NCI-H82 (cell line): ENCODE measurements at places on chromosomes 2 and 18.

- no peak for DNase-seq
Measured at GRCh38 chr2:177232098-177232704, 19.6 kb downstream of the HNRNPA3 start.

GRCh38 chr2:120346667-120347358 is 877 bp downstream of the INHBB start:
- DNase-seq: no peak

DNA sequence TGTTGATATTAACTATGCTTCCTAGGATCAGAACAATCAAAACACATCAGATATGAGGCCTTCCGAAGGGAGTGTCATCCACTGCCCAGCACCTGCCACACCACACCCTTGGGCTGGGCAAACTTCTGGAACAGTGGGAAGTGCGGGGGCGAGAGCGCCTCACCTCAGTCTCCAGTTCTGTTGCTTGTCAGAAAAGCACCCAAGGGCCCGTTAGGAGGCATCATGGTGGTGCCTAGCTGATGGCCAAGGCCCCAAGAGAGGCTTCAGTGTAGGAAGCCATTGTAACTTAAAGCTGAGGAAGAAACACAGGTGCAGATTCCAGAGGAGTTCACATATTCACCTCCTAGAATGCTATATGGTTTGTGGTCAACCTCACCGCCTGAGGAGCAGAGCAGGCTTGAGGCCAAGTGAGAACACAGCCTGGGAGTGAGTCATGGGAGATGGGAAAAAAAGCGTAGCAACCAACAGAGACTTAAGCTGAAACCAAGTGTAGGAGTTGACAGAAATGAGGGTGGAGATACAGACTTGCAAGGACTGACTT is 85.1 kb upstream of the ATL2 start:
- DNase-seq: no peak

DNA sequence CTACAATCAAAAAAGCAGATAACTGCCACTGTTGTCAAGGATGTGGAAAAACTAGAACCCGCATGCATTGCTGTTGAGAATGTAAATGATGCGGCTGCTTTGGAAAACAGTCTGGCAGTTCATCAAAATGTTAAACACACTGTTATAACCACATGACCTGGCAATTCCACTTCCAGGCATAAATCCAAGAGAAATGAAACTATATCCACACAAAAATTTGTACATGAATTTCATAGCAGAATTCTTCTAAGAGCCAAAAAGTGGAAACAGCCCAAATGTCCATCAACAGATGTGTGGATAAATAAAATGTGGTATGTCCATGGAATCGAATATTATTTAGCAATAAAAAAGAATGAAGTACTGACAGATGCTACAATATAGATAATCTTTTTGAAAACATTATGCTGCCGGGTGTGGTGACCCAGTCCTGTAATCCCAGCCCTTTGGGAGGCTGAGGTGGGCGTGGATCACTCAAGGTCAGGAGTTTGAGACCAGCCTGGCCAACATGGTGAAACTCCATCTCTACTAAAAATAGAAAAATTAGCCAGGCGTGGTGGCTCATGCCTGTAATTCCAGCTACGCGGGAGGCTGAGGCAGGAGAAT is 32.0 kb downstream of the ERCC3 start:
- no peak for DNase-seq

- DNase-seq: no peak
Measured at GRCh38 chr2:147438882-147439281, 405.9 kb upstream of the ACVR2A start.

GRCh38 chr18:29004921-29005320 is 828.0 kb upstream of the CDH2 start:
- DNase-seq: peak; percentile 32

GRCh38 chr2:39409697-39410389 is 27.2 kb downstream of the MAP4K3 start:
- DNase-seq: no peak

GRCh38 chr2:71746946-71747501 is 293.7 kb downstream of the DYSF start:
- no peak for DNase-seq

DNA sequence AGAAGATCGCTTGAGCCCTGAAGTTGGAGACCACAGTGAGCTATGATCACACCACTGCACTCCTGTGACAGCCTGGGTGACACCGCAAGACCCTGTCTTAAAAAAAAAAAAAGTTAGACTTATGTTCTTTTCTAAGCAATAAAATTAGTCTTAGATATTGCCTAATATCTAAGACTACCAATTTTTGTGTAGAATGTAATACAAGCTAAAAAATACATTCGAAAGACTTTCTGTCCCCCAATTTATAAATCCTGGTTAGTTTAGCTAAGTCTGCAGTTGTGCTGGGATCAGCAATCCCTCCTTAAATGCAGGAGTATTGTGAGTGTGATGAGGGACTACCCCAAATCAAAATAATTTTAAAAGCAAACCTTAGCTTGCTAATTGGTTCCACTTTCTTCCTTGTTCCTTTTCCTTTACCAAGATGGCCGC is 358 bp upstream of the STAMBP start:
- DNase-seq: no peak

DNA sequence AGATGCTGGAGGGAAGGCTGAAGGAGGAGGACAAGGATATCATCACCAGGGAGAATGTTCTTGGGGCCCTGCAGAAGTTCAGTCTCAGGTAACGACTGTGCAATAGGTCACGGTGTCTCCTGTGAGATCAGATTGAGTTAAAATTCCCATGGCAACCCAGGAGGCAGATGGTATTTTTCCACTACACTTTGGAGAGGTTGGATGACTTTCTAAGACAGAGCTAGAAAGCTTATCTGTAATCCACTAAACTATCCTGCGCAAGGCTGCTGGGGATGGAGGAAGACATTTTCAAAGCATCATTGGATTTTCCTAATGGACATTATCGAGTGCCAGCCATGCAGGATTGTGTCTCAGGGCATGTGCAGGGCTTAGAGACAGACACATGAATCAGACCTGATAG is 74.6 kb downstream of the ARMC9 start:
- peak; percentile 9 for DNase-seq

DNA sequence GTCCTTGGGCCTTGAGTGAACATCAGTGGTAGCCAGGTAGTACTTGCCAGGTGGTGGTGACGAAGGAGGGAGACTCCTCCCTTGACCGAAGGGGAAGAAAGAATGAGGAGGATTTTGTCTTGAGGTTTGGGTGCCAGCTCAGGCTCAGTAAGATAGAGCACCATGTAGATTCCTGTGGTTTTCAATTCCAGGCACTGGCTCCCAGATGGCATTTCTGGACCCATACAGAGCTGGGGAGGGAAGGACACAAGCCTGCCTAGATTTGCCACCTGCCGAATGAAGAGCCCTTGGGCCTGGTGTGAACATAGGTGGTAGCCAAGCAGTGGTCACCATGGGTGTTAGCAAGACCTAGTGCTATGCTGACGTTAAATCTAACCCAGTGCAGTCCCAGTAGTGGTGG is 108.8 kb upstream of the UBE2E3 start:
- DNase-seq: no peak

- no peak for DNase-seq
Measured at GRCh38 chr2:96436416-96436815, 68.7 kb downstream of the NEURL3 start.

DNA sequence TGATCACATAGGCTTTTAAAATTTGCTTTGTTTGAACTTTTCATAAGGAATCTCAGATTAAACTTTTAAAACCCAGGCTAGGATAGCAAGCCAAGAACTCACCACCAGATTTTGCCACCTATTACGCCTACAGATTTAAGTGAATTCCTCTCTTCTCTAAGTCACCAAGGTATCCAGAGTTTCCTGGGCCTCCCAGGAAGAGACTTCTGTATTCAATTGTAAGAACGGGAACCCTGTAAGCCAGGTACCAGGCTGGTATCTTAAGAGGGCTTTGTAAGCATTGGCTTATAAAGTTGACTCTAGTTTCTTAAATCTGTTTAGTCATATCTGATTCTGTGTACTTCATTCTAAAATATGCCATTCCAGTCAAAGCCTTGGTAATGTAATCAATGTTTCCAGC is 285.1 kb downstream of the MBD5 start:
- no peak for DNase-seq

- no peak for DNase-seq
Measured at GRCh38 chr2:222912117-222912516, 51.3 kb downstream of the ACSL3 start.

DNA sequence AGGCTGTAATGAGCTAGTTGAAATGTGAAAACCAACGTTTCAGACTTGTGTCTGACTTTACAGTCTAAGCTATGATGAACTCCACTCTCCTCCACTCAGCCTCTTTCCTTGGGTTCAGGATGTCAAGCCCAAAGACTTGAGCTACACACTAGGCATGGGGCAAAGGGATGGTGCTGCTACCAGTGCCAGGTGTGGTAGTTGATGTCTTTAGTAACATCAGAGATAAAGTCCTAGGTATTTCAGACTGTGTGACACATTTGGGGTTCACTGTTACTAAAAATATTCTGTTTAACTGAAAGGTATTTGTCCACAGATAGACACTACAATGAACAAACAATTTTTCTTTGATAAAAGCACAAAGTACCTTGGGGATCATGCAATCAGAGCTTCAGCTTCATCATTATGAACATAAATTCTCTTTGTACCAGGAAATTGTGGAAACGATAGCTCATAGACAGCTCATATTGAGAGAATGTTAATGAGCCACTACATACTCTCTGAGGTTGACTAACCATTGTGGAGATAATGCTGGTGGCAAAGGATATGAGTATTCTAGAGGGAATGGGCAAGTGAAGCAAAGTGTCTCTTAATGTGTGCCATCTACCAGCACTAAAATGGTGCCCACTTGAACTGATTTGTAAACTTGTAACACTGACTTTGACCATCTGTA is 253.7 kb upstream of the THUMPD2 start:
- DNase-seq: no peak

DNA sequence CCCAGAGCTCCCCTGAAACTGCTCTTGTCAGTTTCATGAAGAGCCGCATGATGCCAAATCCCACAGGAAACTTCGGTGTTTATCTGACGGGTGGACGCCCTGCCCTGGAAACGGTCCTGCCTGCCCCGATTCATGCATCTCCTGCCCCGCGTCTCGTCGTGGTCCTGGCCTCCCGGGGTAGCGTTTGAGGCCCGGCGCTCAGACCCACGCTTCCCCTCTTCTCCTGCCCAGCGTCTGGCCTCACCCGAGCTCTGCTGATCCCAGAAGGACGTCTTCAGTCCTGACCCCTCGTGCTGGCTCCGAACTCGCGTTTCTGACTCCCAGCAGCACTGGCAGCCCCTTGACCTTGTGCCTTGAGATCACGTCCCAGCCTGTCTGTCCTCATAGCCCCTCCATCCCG is 180.5 kb downstream of the TMEM18 start:
- no peak for DNase-seq

DNA sequence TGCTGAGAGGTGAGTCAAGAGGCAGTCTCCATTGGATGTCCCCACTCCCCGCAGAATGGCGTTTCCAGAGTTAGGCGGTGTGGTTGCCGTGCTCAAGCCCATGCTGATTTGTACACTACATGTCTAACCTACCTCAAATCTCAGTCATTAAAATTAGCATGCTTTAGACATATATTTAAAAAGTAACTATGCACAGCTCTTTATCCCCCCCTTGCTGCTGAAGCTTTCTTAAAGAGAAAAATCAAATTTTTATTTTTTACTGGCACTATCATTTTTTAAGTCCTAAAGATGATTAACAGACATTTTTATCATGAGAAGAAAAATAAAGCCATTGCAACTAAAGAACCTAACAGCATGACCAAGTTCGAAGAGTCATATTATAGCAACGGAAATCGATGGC is 42.9 kb downstream of the BOLA3 start:
- no peak for DNase-seq

GRCh38 chr2:169272010-169272409 is 90.3 kb downstream of the LRP2 start:
- DNase-seq: no peak

DNA sequence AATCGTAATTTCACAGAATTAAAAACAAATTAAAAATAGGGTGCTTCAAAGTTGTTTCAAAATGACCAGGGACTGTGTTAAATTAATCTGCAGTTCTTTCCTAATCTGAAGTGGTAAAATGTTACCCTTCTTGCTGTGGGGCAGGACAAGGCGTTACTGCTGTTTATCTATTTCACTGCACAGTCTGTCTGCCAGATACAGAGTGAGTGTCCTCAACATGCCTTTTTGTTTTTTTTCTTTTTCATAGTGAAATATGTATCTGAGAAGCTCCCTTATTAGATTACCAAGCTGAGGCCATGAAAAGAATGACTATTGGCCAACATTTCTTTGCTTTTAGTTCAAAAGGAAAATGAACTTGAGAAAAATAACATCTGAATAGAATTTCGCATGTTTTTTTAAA is 38.0 kb downstream of the KCTD1 start:
- no peak for DNase-seq

- peak; percentile 34 for DNase-seq
Measured at GRCh38 chr18:76620321-76621170, 125.5 kb upstream of the ZNF516 start.

GRCh38 chr2:217014328-217015105 is 154.7 kb upstream of the TNP1 start:
- no peak for DNase-seq

DNA sequence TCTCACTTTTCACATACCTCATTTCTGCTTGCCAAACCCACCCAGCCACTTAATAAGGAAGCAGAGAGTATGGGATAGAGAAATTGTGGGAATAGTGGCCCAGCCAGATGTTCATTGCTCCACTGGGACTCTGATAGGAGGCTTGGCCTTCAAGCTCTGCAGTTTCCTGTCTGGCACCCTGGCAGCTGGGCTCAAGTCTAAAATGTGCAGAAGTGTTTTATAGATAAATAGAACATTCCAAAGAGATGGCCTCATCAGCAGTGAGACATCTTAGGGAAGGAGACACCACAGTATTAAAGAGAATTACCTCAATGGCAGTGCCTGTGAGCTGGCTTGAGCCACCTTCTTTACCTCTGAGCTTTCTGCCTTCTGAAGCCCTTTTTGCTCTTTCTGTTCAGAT is 24.7 kb downstream of the COPS7B start:
- DNase-seq: no peak

GRCh38 chr2:135657806-135658582 is 83.7 kb upstream of the UBXN4 start:
- no peak for DNase-seq

GRCh38 chr2:45182667-45183295 is 173.5 kb upstream of the SIX2 start:
- no peak for DNase-seq

- no peak for DNase-seq
Measured at GRCh38 chr2:25029183-25029554, 12.7 kb upstream of the EFR3B start.

DNA sequence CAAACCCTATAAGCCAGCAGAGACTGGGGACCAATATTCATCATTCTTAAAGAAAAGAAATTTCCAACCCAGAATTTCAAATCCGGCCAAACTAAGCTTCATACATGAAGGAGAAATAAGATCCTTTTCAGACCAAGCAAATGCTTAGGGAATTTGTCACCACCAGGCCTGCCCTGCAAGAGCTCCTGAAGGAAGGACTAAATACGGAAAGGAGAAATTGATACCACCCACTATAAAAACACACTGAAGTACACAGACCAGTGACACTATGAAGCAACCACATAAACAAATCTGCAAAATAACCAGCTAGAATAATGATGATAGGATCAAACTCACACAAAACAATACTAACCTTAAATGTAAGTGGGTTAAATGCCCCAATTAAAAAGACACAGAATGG is 22.4 kb downstream of the NPHP1 start:
- no peak for DNase-seq
